ENCODE measurements at places on chromosomes 6 and 20. TPM values are rescaled to one million over a fixed set of nuclear protein-coding genes. Genes with fewer than 3 reads are reported as not detected.

RSPO3 gene
- 97.7 TPM for total RNA-seq

HLA-A gene
- total RNA-seq, result 93.3 TPM

MCHR2 gene
- not detected for total RNA-seq

MUC22 gene
- total RNA-seq, result not detected
